ENCODE measurements at places on chromosomes 12 and 14. TPM values are rescaled to one million over a fixed set of nuclear protein-coding genes. Genes with fewer than 3 reads are reported as not detected.

Gene TRHDE
- 0.05 TPM for total RNA-seq

DNA sequence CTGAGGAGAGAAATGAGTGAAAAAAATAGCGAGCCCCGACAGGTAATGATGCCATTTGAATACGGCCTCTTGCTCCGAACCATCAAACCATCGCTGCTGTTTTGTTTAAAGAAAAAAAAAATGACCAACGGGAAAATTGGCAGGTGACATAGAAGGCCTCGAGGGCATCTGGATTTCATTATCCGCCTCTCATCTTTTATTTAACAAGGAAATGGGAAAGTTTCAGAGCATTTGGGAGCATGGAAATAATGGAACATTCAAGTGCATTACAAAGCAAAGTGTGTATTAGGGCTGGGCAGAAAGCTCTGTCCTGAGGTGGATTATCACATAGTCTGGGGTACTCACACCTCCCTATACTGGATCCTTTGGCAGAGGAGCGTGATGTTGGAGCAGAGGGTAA is 258.7 kb downstream of the KSR2 start:
- no peak for DNase-seq

- peak; percentile 43 for DNase-seq
Observed at GRCh38 chr12:100959481-100959880, 164.9 kb downstream of the ANO4 start.

DNA sequence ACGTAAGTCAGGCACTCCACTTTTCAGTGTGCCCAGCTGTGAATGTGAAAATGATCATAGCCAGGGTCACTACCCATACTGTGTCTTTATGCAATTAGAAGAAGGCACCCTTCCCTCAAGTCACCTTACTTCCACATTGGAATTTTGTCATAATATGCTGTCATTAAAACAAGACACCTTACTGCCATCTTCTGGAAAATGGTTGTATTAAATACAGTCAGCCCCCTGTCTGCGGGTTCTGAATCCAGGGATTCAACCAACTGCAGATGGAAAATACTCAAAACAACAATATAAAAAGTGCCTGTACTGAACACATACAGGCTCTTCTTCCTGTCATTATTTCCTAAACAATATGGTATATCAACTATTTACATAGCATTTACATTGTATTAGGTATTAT is 70.2 kb upstream of the TBX5 start:
- peak; percentile 32 for DNase-seq

- peak; percentile 38 for DNase-seq
Observed at GRCh38 chr14:104732931-104733681, 9.1 kb downstream of the ADSS1 start.

DNA sequence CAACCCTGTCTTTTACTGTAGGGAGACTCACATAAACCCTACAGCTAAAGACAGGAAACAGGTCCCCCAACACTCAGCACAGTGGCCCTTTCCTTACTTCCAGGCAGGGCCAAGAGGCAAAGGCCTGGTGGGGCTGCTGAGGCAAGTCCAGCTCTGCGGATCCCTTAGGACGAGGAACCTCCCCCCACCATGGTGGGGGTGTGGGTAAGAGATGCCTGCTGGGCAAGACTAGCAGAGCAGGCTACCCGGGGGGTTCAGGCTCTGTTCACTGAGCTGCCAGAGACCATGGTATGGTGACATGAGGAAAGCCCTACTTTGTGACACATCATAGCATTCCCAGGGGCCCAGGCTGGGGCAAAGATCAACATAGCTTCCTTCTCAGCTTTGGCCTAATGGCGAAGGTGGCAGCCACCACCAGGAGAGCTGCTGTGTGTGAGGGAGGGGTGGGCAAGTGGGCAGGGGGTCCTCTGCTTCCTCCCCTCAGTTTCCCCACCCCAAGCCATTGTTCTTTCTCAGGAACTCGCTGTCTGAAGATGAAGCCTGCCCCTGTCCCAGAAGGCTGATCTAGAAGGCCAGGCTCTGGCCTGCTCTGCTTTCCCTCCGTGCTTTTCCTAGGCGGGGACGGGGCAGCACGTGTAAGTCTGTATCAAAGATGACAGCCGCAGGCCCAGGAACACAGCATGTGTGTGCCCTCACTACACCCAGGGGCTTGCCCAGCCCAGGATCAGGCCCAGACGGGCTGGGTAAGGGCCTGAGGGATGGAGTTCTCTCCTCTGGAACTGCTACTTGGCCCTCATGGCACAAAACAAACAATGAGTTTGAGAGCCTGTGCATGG is 10.1 kb upstream of the TINF2 start:
- DNase-seq: no peak

DNA sequence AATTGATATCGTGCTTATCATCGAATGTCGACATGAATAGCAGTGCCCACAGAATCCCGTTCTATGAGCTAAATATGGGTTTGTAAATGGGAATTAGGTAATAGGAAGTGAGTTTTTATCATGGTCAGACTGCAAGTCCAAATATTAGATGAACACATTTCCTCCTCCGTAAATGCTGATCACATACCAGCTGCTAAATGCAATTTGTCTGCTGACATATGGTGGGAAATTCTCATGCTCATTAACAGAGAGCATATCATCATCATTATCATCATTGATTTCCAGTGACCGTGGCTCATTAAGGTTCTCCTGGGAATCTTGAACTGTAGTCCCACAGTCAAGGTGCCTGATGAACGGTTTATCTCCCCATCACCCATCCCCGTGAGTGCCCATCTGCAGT is 998.8 kb upstream of the TMEM132C start:
- no peak for DNase-seq

Gene WNT5B
- total RNA-seq: 10.3 TPM

DNA sequence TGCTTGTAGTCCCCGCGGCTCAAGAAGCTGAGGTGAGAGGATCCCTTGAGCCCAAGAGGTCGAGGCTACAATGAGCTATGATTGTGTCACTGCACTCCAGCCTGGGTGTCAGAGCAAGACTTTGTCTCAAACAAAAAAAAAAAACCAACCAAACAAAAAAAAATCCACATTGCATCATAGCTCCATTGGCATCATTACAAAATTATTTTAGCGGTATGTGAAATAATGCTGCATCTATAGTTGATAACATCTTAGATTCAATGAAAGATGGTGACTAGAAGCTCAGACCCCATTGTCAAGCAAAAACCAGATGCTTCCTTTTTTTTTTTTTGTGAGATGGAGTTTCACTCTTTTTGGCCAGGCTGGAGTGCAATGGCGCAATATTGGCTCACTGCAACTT is 14.8 kb upstream of the PTHLH start:
- no peak for DNase-seq

DNA sequence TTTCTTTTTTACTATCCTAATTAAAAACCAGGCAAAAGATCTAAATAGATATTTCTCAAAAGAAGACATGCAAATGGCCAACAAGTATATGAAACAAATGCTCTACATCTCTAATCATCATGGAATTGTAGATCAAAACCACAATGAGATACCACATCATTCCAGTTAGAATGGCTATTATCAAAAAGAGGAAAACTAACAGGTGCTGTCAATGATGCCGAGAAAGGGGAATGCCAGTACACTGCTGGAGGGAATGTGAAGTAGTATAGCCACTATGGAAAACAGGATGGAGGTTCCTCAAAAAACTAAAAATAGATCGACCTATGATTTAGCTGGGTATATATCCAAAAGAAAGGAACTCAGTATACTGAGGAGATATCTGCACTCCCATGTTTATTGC is 39.0 kb upstream of the C12orf75 start:
- DNase-seq: no peak

DNA sequence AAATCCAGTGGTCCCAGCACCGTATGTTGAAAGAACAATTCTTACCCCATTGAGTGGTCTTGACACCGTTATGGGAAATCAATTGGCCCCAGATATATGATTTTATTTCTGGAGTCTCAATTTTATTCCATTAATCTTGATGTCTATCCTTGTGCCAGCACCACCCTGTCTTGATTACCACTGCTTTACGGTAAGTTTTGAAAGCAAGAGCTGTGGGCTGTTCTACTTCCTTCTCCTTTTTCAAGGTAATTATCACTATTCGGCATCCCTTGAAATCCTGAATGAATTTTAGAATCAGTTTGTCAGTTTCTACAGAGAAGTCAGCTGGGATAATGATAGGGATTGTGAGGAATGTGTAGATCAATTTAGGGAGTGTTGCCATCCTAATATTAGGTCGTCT is 160.8 kb upstream of the SFSWAP start:
- no peak for DNase-seq

Data from A172 (cell line).